Femur (tissue), 1 donor: ENCODE measurements at places on chromosomes 3 and 15.

DNA sequence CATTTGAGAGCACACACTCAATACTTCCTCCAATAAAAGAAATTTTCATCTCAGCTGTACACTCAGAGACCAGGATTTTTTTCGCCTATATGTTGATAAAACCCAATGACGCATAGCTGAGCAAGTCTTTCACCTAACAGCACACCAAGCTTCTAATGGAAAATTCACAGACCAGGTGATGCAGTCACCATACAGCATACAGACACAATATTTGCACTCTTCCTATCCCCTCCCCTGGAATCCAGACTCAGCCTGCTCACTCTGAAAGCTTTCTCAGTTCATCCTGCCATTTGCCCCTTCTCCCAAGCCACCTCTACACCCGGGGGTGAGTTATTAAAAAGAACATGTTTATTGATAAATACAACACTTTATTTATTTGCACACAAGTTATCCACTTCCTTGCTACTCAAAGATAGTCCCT lies 1.7 kb downstream of the TBC1D5 start:
- no peak for DNase-seq

DNA sequence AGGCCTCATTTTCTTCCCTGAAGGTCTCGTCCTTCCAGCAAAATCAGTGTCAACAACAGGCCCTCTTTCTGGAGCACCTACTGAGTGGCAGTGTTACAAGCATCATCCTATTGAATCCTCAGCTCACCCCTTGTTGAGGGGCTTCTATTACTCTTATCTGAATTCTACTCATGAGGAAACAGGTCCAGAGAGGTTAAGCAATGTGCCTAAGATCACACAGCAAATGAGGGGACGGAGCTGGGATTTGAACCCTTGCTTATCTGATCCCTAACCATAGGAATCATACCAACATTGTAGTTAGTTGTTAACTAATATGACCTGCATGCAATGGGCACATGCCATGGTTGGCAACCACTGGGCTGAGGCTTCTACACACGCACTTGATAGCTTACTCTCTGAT lies 63.0 kb downstream of the SLC6A6 start:
- DNase-seq: no peak

DNA sequence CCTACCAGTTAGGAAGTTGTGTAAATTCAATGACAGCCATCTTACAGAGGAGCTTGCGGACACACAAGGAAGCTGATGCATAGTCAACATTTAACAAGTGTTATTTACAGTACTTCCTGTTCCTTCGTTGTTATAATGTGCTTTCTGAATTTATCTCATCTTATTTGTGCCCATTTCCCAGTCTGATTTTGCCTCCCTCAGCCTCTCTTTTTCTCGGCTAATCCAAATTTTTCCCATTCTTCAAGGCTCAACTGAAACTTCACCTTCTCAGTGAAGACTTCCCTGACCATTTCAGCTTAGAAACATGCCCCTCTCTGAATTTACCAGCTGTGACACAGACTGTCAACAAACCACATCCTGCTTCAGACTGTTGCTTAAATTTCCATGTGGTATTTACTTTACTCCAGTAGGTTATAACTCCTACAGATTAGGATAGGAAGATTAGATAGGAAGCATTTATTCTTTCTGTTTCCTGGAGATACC lies 55.7 kb upstream of the CP start:
- DNase-seq: no peak

- DNase-seq: no peak
These were observed 98.4 kb downstream of the ERC2 start for GRCh38 chr3:56369914-56370313.

DNA sequence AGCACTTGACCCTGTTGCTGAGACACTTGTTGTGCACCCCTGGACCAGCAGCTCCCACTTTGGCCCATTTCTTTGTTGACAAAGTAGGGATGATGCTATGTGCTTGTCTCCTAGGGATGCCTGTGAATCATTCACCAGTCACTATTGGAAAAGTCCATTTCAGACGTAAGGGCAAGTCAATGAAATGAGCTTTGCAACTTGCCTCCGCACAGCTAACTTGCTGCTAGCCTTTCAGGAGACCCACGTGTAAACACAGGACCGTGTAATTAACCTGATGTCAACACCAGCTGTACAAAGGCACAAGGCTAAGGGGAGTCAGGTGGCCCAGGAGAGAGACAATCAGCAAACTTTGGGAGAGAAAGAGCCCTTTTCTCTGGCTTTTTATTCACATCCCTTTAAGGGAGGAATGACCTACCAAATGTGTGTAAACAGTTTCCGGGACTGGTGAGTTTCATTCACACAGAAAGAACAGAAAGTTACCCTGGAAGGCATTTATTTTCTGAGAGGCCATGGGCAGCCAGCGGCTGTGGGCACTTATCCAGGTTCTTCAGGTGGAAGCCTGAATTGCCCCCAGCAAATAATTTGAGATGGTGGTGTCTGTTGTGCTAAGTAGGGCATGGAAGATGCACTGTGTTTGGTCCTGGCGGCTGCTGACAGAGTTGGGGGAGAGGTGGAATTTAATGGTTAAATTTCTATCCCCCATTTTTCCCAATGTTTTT lies 54.0 kb downstream of the TIPARP start:
- no peak for DNase-seq

DNA sequence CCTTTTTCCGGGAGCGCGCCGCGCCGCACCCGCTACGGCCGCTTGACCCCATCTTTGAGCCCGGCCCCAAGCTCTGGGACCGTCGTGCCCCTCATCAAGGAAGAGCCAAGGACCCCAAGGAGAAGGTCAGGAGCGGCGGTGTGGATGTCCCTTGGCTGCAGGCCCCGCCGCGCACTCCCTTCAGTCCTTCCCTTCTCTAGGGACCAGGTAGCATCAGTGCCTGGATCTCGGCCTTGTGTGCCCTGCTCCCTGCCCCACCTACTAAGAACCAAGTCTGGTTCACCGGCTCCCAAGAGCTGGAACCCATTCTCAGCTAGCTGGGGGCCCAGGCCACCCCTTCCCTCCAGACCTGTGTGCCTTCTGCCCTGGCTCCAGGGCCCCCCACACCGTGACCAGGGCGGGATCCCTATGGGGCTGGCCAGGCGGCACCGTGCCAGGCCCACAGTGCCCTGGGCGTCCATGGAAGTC lies 69.3 kb upstream of the CGNL1 start:
- no peak for DNase-seq

DNA sequence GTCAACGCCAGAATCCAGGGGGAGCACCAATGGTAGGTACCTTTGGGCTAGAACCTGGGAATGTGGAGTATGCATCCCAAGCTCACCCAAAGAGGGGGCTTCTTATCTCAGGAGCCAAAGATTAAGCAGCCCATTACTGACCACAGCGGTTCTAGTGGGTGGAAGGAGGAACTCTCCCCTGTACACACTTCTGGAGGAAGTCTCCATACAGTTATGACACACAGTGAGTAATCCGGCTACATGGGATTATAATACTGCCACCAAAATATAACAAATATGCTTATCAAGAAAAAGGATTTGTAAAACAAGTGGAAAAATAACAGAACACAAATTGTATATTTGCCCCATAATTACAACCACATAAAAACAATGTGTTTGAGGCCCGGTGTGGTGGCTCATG lies 8.4 kb downstream of the MYO1E start:
- DNase-seq: no peak

DNA sequence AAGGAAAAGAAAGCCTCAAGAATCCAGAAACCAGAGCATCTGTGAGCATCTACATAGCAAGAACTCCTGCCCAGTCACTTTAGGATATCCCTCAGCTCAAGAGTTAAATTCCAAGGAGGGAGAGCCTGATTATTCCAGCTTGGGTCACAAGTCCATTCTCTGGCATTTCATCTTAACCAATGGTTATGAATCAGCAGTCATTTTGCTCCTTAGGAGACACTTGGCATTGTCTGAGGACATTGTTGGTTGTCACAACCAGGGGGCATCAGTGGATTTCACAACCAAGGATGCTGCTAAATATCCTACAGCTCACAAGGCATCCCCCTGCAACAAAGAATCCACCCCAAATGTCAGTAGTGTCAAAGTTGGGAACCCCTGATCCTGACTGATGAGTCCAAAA lies 51.0 kb upstream of the LMCD1 start:
- no peak for DNase-seq

GRCh38 chr3:119662604-119663373 lies 2.4 kb upstream of the POPDC2 start:
- peak; percentile 63 for DNase-seq

DNA sequence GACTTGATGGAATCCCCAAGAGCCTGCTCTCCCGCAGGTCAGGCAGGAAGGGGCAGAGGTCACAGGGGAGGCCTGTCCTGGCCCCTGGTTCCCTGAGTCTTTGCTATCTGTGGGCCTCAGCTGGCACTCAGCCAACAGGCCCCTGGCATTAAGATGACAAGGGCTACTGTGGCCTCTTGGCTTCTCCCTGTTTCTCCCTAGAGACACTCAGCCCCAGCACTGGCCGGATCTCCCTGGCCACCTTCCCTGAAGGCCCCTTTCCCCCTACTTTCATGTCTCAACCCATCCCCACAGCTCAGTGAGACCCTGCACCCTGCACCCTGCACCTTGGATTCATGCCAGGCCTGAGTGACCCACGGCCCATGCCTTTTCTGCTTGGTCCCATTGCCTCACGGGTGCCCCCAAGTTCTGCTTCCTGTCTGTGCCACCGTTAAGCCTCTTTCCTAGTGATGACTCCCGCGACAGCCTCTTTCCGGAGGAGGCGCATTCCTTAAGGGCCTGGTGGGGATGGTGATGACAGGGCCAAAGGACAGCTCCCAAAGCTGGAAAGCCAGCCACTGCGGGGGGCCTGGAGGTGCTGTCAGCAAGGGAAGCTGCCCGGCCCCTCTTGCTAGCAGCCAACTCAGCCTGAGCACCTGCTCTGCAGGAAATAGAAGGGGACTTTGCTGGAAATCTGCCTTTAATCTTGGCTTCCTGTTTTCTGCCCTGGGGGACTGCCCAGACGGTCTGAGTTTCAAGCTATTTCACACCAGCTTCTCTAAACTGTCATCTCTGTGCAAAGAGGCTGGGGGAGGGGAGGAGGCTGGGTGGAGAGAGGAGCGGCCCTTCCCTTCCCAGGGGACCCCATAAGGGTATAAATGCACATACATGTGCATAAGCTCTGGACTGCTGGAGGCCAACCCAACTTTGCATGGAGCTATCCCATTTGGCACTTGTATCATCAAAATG lies 4.8 kb upstream of the CSK start:
- DNase-seq: peak; percentile 67

DNA sequence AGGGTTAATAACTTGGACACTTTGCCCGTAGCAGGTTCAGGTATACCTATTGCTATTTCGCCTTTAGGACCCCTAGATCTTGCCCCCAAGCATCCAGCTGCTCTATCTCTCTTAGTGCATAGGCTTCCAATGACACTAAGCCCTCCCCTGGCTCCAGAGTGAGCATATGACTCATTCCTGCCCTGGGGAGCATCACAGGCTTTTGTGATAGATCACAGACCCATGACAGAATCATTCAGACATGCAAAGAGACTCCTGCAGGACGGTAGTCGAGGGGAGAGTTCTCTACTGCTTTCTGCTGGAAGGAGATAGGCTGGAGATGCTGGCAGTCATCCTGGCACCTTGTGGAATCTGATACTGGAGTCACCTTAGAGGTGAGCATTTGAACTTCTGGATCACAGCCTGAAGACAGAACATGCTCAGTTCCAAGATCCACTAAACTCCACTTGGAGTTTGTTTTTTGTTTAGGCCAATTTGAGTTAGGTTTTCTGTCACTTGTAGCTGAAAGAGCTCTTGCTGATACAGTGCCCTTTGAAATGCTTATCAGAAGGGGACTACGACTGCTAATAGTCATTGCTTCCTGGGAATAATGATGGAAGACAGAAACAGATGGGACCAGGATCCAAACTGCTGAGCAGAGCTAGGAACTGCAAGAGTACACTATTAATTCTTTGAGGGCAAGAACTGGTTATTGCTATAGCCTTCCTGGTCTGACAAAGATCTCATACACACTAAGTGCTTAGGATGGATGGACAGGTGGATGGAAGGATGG lies 11.0 kb downstream of the LYSMD2 start:
- DNase-seq: no peak
